Nucleus accumbens (tissue), 56 donors: ENCODE measurements at places on chromosomes 4 and X.

GRCh38 chr4:169342906-169343564 lies 72.3 kb upstream of the SH3RF1 start:
- no peak for DNase-seq

DNA sequence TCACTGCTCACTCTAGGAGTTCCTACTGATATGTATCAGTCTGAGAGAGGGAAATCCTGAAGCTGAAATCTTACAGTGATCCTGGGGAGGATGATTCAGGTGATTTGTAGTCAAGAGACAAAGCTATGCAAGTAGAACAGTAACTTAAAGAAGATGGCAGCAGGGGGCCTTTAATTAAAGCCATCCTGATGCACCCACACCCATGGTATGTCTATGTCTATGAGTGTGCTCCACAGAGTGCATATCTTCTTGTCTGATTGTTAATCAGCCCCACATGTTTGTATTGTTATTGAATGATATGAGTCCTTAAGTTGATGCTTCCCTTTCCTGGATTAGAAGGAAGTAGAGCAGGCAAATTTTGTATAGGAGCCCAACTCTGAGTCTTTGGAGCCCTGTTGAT lies 78.8 kb downstream of the NHS start:
- DNase-seq = no peak

- no peak for DNase-seq
Measured at GRCh38 chrX:66760651-66761050, 121.8 kb upstream of the EDA2R start.

GRCh38 chr4:77332696-77333270 lies 175.8 kb downstream of the CCNG2 start:
- no peak for DNase-seq

- DNase-seq = no peak
Measured at GRCh38 chrX:51461053-51462044, 35.0 kb downstream of the NUDT11 start.

- DNase-seq = no peak
Measured at GRCh38 chr4:159652871-159653270, 550.0 kb downstream of the RAPGEF2 start.

DNA sequence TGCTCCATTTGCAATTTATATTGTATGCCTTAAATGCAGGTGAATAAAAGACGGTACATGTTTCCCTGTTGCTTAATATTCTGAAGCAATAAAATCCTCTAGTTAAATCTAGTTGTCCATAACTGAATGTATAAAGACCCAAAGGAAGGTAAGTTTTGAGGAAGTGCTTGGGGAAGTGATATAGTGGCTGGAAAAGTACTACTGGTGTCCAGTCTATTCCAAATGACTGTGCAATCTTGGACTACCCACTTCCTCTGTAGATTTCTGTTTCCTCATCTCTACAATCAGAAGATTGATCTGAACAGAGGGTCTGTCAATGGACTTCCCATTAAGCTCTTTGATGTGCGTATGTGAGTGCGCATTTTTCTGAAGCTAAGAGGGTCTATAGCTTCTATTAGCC lies 17.0 kb downstream of the SNCA start:
- no peak for DNase-seq

- no peak for DNase-seq
Measured at GRCh38 chr4:83819582-83819981, 283.7 kb downstream of the GPAT3 start.

- no peak for DNase-seq
Measured at GRCh38 chr4:56728512-56728911, 47.4 kb upstream of the HOPX start.

DNA sequence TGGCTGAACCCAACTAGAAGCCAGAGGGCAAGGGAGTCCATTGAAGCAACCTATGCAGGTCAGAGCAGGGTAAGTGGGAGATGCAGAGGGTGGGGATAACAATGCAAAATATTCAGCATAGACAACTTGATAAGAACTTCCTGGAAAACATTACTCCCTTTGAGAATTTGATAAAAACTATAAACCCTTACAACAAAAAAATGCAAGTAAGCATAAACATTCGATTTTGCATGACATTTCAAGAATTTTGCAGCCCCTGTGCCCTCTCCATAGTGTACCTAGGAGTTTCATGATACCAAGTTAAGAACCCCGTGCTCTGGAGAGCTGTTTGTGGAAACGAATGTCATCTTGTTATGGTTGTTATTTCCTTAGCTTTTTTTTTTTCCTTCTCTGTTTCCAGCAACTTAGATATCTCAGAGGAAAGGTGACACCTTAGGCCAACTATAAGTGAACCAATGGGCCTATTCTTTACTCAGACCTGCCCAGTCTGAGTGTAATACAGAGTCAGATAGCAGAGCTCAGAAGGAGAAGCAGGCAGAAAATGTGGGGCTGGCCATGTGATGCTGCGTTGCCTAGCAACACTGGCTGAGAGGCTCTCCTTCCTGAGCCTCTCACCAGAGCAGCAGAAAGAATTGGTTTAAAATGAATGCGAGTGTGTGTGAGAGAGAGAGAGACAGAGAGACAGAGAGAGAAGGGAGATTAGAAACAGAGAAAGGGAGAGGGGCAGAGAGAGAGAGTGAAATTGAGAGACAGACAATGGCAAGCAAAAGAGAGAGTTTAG lies 36.7 kb upstream of the GABRQ start:
- DNase-seq = no peak

DNA sequence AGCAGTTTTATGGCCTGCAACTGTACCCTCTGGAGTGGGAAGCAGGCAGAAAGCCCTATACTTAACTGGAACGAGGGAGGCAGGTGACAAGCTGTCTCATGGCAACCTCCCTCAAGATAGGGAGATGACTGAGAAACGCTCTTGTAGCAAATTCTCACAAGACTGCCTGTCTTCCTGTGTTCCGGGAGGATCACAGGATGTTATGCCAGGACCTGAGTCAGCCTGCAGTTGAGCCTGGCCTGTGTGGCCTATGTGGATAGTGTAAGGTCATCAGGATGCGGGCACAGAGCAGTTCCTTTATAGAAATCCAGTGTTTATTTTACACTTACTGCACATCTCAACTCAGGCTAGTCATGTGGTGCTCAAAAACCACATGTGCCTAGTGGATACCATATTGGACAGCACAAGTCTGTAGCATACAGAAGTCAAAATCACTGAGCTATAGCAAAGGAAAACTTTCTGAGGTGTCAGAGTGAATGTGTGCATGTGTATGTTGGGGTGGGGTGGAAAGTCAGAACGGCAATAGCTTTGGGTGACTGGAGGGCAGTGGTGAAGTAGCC lies 25.2 kb downstream of the TAF7L start:
- no peak for DNase-seq

- no peak for DNase-seq
Measured at GRCh38 chr4:6258741-6259140, 10.9 kb upstream of the WFS1 start.

DNA sequence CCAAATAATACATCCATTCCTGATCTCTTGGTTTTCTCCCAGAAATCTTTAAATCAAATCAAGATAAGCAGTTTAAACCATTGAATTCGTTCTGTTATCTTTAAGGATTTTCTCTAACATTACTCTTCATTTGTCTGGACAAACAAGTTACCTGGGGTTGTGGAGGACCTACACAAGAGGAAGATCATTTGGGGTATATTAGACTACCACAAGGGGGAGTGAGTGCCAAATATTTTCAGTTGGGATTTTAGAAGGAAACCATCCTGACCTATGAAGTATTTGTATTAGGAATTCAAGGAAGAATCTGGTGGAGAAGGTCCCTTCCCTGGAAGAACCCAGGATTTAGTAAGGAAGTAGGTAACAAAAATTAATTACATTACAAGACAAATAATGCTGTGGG lies 12.0 kb upstream of the DCHS2 start:
- DNase-seq = no peak

DNA sequence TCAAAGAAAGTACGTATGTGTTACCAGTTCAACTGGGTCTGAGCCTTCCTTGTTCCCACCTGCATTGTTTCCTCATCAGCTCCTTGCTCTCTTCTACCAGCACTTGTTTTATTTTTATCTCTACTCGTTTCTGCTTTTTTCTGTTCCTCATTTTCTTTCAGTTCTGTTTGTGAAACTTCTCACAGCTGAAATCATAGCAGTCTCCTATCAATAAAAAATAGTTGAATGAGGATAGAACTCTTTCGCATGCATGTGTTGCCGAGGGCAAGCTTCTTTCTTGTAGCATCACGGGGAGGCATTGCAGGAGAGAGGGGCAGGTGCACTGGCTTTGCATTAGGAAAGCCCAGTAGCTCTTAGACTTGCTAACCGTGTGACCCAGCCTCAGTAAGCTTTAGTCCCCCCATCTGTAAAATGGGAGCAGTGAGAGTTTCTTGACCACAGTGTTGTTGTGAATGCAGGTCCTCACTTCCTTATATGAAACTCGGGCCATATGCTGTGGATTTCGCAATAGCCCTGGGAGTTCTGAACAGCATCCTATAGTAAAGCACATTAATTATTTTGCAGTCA lies 24.7 kb downstream of the OFD1 start:
- no peak for DNase-seq

DNA sequence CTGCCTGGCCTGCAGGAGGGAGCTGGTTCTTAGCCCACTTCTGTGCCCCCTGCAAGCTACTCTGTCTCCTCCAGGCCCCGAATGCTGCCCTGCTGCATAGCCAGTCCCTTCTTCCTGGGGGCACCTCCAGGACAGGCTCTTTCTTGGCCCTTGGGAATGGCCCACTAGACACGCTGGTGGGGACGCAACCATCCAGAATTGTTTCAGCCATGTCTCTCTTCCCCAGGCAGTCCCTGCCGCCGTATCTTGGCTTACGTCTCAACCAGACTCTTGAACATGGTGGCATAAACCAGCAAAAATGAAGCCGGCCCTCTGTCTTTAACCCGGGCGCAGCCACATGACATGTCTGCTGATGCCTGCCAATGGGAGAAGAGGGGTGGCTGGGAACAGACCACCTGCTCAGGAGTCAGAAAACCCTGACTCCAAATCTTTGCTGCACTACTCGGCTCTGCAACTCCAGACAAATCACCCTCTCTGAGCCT lies 9.0 kb downstream of the LRPAP1 start:
- DNase-seq = no peak

- no peak for DNase-seq
Measured at GRCh38 chrX:46770000-46770816, 11.3 kb upstream of the SLC9A7 start.

- no peak for DNase-seq
Measured at GRCh38 chrX:129798888-129799287, 19.1 kb downstream of the SASH3 start.

DNA sequence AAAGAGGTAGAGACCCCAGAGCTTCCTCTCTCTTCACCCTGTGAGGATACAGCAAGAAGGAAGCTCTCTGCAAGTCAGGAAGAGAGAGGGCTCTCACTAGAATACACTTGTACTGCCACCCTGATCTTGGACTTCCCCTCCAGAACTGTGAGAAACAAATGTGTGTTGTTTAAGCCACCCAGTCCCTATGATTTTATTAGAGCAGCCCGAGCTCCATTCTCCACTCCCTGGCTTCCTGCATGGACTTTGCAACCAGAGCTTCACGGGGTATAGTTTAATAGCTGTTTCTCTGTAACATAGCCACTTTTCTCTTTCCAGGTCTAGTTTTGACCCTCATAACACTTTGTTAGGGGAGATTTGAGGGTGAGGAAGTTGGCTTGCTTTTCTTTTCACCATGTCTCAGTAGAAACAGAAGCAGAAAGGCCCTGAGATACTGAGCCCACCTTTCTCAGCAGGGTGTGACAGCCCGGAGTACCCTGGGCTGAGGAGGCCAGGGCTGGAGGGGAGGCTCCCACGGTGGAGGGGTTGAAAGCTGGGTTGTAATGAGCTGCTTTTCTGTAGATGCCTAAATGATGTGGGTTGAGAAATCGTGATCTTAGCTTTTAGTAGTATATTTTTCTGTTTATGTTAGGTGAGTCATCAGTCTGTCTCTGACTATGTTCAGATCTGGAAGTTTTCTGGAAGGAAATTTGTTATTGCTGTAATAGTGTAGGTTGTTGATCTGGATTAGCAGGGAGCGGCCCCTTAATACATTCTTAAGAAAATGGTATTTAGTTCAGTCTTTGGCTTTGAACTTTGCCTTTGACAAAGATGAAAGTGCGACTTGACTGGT lies 118.6 kb downstream of the PTTG2 start:
- DNase-seq = no peak

DNA sequence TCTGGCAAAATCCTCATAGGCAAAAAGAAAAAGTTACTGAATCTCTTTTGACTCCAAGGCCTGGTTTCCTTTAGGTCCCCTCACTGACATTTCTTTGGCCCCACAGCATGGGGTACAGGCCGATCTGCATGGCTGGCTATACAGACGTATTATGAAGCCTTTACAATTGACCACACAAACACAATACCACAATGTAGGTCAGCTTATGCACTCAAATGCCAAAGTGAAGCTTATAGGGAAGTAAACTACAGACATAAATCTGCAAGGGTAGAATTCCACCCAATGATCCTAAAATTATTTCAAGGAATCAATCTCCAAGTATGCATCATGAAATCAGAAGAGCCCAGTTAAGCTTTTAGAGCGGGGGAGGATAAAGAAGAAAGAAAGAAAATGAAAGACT lies 20.7 kb downstream of the STX18 start:
- DNase-seq = no peak

GRCh38 chr4:131248314-131248713 lies 1900.8 kb upstream of the PCDH10 start:
- no peak for DNase-seq

- DNase-seq = no peak
Measured at GRCh38 chr4:185580699-185581098, 45.4 kb upstream of the PDLIM3 start.

DNA sequence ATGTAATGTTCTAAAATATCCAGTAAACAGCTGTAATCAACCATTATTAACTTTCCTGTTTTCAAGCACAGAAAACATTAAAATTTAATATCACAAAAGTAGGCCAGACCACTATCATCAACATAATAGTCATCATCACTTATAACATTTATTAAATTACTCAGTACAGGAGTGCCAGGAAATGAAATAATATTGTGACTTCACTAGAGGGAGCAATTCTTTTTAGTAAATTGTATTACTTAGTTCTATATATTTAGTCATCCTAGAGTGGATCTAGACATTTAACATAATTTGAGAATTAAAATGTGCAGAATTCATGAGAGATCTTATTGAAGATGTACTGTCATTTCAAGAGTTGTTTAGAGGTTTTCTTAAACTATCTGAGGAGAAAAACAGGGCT lies 33.6 kb downstream of the PITX2 start:
- no peak for DNase-seq

DNA sequence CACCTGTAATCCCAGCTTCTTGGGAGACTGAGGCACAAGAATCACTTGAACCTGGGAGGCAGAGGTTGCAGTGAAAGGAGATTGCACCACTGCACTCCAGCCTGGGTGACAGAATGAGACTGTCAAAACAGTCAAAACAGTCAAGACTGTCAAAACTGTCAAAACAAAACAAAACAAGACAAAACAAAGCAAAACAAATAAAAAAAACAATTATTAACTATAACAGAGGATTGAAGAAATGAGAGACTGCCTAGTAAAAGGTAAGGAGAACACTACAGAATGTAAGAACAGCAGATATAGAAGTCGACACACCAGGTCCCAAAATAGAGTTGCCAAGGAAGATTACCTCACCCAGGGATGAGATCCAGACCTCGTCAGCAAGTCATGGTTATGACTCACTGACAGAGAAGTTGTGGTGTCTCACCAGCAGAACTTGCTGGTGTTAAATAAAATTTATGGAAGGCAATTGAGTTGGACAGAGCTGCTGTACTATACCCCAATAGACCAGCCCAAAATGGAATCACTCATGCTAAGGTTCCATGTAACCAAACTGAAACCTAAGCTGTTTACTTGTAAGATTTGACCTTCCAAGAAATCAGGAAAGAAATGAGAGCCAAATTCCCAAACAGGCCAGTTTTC lies 32.1 kb upstream of the GK start:
- no peak for DNase-seq
